ENCODE measurements at places on chromosomes 7 and 10.

GRCh38 chr7:21256310-21256877 is 171.5 kb upstream of the SP4 start:
- no peak for DNase-seq

- no peak for DNase-seq
Observed at GRCh38 chr7:66627151-66627681, 1.5 kb upstream of the KCTD7 start.

DNA sequence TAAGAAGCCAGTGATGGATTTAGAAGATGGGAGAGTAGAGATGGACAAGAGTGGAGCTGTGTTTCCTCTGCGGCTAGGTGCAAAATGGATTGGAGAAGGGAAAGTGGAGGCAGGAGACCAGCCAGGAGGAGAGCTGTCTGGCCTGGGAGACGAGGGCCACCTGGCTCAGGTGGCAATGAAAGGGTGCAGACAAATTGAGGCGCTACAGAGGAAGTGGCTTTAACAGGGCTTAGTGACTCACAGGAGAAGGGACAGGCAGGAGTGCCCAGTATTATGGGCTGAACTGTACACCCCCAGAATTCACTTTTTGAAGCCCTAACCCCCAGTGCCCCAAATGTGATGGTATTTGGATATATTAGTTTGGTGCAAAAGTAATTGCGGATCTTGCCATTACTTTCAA is 65.6 kb upstream of the DUSP5 start:
- DNase-seq = no peak

DNA sequence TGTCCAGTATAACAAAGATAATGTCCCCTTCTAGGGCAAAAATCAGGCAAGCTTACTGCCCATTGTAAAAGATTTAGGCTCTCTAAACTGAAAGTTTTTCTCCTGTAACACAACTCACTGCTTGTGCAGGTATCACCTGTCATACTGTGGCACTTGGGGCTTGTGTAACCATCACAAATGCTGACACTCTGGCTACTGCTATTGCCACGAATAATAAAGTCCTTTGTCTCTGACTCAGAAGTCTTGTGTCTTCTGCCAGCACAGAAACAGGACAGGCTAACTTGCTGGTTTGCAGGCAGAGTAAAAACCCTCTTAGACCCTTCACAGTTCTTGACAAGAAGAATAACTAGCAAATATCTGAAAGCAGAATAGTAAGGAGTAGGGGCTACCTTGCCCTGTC is 273.9 kb downstream of the RPS24 start:
- DNase-seq = no peak

DNA sequence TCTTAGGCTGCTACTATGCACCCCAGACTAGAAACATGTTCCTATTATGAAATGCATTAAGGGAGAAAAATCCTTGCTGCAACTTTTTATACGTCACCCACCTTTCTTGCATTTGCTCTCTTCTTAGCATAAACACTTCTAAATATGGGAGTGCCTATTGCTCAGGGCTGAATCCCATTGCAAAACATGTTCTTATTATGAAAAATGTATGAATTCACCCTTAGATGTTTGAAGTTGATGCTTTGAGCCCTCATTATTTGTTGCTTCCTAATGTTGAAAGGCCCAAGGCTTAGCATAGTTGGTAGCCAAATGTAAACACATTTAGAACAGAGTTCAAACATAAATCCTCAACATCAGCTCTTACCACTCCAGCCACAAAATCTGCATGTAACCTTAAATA is 52.8 kb downstream of the BMPER start:
- DNase-seq = no peak

GRCh38 chr10:116978901-116979300 is 26.1 kb downstream of the SHTN1 start:
- DNase-seq = no peak

DNA sequence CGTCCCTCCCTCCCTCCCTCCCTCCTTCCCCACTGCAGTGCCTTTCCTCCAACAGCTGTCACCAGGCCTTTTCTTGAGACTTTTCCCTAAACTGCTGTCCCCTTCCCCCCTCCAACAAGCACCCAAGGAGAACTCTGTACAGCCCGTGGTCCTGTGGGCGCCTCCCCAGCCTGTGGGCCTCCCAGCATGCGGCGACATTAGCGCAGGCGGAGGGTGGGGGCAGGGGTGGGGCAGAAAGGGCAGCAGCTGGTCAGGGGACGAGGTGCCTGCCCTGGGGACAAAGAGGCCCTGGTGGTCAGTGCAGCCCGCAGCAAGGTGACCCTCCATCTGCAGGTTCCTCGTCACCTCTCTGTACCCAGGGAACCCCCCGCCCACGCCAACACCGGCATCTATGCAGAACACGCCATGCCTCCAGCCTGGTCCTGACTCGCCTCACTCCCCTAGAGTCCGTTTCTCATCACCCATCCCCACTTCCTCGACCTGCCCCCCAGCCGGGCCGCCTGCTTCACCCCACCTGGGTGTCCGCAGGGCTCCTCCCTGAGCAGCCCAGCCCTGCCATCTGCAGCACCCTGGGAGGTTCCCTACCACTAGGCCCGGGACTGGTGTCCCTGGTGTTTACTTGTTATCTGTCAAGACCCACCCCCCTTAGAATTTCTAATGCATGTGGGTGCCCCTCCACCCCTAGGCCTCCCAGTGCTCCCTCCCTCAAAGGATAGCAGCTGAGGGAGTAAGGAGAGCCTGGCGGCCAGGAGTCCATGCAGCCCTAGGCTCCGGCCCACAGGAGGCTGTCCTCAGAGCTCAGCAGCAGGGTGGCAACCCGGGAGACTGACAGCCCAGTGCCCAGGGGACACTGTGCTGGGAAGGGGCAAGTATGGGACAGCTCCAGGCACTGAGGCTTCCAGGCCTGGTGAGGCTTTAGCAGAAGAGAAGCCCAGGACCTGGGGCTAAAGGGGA is 147.8 kb downstream of the ARHGAP22 start:
- DNase-seq = no peak

- no peak for DNase-seq
Observed at GRCh38 chr10:87875929-87876571, 12.6 kb downstream of the PTEN start.
